ENCODE measurements at places on chromosomes 7 and 10.

DNA sequence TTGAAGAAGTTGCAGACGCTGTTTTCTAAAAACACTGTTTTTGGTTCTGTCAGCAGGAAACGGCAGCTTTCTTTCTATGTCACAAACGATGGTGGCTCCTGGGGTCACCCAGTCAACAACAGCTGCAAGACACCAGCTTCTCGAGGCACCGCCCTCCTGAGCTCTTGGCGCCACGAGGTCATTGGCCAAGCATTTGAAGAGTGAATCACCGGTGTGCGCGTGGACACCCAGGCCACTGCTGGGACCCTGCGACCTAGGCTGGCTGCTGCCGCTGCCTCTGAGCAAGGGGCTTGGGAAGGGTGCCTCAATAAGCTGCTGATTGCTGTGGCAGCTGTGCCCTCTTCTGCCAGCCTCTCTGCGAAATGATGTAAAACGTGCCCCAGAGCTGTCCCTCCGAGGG lies 22.5 kb upstream of the VIPR2 start:
- no peak for DNase-seq

DNA sequence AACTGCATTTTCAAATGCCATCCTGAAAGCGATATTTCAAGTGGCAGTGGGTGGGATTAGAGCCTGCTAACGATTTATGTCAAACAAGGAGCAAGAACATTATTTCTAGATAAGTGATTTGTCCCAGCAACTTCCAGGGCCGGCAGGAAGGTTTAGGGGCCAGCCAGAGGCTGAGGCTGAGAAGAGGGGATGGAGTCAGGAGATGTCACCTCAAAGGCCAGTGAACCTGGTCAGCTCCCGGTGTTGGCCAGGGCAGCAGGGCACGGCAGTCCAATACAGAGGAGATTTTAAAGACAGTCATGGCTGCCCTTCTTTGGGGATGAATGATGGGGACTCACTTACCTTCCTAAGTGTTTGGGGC lies 105.7 kb upstream of the PPIF start:
- no peak for DNase-seq

- no peak for DNase-seq
Measured at GRCh38 chr10:69107699-69108098, 16.3 kb upstream of the VPS26A start.

- DNase-seq, result no peak
Measured at GRCh38 chr7:25282194-25282593, 53.9 kb upstream of the NPVF start.

GRCh38 chr7:24216576-24217125 lies 67.3 kb upstream of the NPY start:
- no peak for DNase-seq

GRCh38 chr7:8353991-8354390 lies 79.4 kb upstream of the NXPH1 start:
- DNase-seq, result no peak

DNA sequence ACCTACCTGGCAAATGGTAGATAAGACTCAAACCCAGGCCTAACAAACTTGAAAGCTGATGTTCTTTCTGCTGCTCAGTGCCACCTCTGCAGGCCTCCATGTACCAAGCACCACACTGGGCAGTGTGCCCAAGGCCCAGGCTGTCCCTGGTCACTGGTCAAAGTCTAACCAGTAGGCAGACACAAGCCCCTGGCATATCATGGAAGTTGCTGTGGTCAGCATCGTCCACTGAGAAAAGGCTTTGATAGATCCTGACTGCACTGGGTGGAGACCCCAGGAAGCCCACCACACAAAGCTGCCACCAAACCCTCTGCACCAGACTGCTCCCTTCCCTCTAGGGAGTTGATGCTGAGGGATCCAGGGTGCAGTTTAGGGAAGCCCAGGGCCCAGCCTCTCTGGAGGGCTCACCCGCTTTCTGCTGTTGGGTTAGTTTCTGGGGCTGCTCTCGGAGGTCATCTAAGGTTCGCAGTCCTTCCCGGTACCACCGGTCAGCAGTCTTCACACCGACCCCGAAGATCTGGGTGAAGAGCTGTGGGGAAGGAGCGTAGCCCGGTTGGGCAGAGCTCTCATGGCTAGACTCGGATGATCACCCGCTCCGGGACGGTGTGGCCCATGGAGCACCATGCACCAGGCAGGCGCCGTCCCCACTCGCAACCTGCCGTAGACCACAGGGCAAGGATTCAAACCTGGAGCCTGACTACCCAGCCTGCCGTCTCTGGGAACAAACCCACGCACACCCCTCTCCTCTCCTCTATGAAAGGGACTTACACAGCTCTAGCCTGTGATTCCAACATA lies 6.0 kb downstream of the POLM start:
- DNase-seq, result no peak

DNA sequence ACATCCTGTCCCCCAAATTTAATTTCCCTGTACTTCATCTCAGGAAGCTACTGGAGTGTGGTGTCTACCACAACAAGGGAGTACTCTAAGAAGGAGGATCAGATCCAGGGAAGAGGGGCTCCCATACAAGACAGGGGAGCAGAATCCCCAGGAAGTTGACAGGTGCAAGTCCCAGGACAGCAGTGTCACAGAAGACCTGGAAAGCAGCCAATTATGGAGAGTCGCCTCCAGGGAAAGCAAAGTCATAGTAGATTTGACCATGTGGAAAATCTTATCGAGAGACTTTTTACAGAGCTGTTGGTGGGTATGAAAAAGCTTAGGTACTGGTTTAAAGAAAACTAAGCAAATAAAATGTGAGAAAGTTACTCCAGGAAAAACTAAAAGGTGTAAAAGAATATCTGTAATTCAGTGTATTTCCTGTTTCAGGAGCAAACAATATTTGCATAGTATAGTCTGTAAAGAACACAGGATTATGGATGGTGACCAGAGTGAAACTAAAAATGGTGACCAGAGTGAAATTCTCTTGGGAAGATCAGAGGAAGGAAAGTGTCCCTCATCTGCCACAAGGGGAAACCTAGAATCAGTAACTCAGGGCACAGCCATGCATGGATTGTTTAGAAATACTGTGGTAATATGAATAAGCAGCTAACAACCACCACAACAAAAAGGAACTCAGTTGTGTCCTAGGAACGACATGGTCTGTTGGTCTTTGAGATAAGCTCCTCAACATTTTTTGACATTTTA lies 44.5 kb downstream of the LANCL2 start:
- DNase-seq, result peak; percentile 28

DNA sequence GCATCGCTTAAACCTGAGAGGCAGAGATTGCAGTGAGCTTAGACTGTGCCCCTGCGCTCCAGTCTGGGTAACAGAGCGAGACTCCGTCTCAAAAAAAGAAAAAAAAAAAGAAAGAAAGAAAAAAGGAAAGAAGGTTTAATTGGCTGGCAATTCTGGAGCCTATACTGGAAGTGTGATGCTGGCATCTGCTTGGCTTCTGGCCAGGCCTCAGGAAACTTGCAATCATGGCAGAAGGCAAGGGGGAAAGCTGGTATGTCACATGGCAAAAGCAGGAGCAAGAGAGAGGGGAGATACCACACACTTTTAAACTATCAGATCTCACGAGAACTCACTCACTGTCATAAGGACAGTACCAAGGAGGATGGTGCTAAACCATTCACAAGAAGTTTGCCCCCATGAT lies 190.0 kb downstream of the CALN1 start:
- DNase-seq, result no peak

GRCh38 chr10:63753808-63754207 lies 232.6 kb downstream of the REEP3 start:
- no peak for DNase-seq

GRCh38 chr10:77732213-77733003 lies 94.8 kb upstream of the KCNMA1 start:
- no peak for DNase-seq

DNA sequence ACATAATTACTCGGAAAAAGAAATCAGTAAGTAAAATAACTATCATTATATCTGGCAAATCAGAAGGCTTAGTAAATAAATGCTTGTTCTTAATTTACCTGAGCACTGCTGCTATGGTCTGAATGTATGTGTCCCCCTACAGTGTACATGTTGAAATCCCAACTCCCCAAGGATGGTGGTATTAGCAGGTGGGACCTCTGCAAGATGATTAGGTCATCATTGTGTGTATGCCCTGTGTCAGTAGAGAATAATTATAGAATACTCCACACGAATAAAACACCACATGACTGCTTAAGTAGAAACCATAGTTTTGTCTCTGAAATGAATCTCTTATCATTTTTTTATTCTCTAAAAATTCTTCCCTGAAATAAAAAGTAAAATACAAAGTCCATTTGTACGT lies 101.6 kb downstream of the RNF133 start:
- DNase-seq, result no peak

GRCh38 chr7:159095979-159096411 lies 48.7 kb downstream of the VIPR2 start:
- DNase-seq, result no peak

GRCh38 chr10:11846542-11846941 lies 23.4 kb downstream of the PROSER2 start:
- DNase-seq, result no peak

DNA sequence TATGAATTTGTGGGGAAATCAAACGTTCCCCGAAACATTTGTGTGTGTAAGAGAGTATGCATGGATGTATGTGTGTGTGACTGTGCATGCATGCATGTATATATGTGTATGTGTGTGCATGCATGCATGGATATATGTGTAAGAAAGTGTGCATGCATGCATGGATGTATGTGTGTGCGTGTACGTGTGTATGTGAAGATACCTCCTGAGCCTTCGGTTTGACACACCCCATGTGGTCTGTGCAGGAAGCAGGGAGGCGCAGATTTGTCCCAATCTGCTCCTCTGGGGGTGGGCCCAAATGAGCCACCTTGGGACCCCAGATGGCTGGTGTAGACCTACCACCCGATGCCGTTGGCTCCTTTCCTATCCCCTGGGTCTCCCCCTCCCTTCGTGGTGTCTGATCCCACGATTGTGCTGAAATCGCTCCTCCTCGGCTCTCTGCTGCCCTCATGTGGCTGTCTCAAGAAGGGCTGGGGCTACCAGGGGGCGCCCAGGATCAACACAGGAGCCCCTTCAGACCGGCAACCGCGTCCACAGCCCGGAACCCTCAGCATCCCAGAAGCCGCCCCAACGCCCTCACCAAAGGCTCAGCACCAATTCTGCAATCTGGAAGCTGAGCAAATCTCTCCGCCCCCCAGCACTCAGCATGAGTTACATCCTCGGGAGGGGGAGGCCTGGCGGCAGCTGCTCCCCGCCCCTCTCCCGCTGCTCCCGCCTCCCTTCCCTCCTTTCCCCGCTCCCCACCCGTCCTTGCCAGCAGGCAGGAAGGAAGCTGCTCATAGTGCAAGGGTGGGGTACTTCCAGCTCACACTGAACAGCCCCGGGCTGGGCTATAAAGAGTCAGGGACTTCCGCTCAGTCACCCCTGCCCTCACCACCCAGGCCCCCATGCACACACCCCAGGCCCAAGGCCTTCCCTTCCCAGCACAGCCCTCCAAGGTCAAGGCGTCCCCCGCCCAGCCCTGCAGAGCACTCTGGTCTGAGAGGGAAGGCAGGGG lies 2.3 kb upstream of the NOS3 start:
- no peak for DNase-seq

- DNase-seq, result peak; percentile 92
Measured at GRCh38 chr7:139118234-139118804, 8.8 kb upstream of the ZC3HAV1 start.

- no peak for DNase-seq
Measured at GRCh38 chr10:99403674-99404073, 26.8 kb downstream of the GOT1 start.

GRCh38 chr10:122207163-122207562 lies 63.9 kb upstream of the BTBD16 start:
- no peak for DNase-seq

GRCh38 chr10:62779487-62780248 lies 24.9 kb upstream of the ADO start:
- DNase-seq, result no peak

Data from RKO (cell line).